CD4-positive, CD25-positive, alpha-beta regulatory T cell (primary cell): ENCODE measurements at places on chromosomes 11 and 22. TPM values are rescaled to one million over a fixed set of nuclear protein-coding genes. Genes with fewer than 3 reads are reported as not detected.

FIBP gene
- total RNA-seq: 29.8 TPM

CHST1 gene
- total RNA-seq: 0.47 TPM

EMSY gene
- total RNA-seq: 43.4 TPM

RAB36 gene
- 0.17 TPM for total RNA-seq

GPHA2 gene
- total RNA-seq: not detected

BTG4 gene
- not detected for total RNA-seq

SCGB1D2 gene
- total RNA-seq: not detected

C11orf91 gene
- total RNA-seq: not detected

MFRP gene
- total RNA-seq: not detected

TIMM10B gene
- total RNA-seq: 49.8 TPM

ZDHHC8 gene
- 76.7 TPM for total RNA-seq

GRCh38 chr11:94787801-94788200 lies 19.6 kb downstream of the AMOTL1 start:
- no peak for DNase-seq
- peaks cover 17% of the 10 kb centered on the region for H3K27me3 ChIP-seq
- no peak overlapping the region for H3K27ac ChIP-seq

- H3K4me3 ChIP-seq: no peak overlapping the region
- no peak overlapping the region for H3K27ac ChIP-seq
- H3K36me3 ChIP-seq: no peaks in the 10 kb centered on the region
- DNase-seq: no peak
- no peaks in the 10 kb centered on the region for H3K4me1 ChIP-seq
- no peaks in the 10 kb centered on the region for H3K27me3 ChIP-seq
Observed at GRCh38 chr22:43302531-43303041, 40.6 kb downstream of the SCUBE1 start.

- H3K36me3 ChIP-seq: peaks cover 46% of the 10 kb centered on the region
- no peak for DNase-seq
- no peaks in the 10 kb centered on the region for H3K27me3 ChIP-seq
- H3K4me3 ChIP-seq: no peak overlapping the region
- no peaks in the 10 kb centered on the region for H3K4me1 ChIP-seq
- H3K27ac ChIP-seq: no peak overlapping the region
Observed at GRCh38 chr11:74070723-74071492, 62.0 kb upstream of the UCP3 start.

GRCh38 chr22:50310949-50311444 lies 3.6 kb upstream of the PLXNB2 start:
- no peak overlapping the region for H3K27ac ChIP-seq
- DNase-seq: no peak
- H3K36me3 ChIP-seq: no peaks in the 10 kb centered on the region
- H3K27me3 ChIP-seq: no peaks in the 10 kb centered on the region

- no peak overlapping the region for H3K4me3 ChIP-seq
- H3K4me1 ChIP-seq: no peaks in the 10 kb centered on the region
- no peak for DNase-seq
- H3K36me3 ChIP-seq: no peaks in the 10 kb centered on the region
- no peak overlapping the region for H3K27ac ChIP-seq
- H3K27me3 ChIP-seq: peaks cover 2% of the 10 kb centered on the region
Observed at GRCh38 chr11:59777104-59777503, 21.9 kb downstream of the STX3 start.

GRCh38 chr11:84691830-84692229 lies 935.3 kb downstream of the DLG2 start:
- DNase-seq: no peak
- no peaks in the 10 kb centered on the region for H3K36me3 ChIP-seq
- H3K27me3 ChIP-seq: no peaks in the 10 kb centered on the region
- no peaks in the 10 kb centered on the region for H3K4me1 ChIP-seq
- no peak overlapping the region for H3K4me3 ChIP-seq

DNA sequence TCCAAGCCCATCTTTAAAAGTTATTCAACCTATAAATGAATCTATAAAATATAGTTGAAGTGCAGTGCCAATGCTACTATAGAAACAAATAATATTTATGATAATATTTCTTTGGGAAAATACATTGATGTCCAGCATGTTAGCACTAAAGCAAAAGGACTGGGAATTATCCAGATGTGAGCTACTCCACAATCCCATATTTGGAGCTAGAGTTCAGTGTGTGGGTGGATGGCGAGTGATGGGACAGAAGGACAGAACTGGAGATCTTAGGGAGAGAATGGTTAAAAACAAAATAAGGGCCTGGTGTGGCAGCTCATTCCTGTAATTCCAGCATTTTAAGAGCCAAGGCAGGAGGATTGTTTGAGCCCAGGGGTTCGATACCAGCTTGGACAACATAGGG lies 216.8 kb downstream of the TMEM135 start:
- no peak overlapping the region for H3K4me3 ChIP-seq
- DNase-seq: no peak
- H3K36me3 ChIP-seq: no peaks in the 10 kb centered on the region
- no peaks in the 10 kb centered on the region for H3K4me1 ChIP-seq
- H3K27ac ChIP-seq: no peak overlapping the region

DNA sequence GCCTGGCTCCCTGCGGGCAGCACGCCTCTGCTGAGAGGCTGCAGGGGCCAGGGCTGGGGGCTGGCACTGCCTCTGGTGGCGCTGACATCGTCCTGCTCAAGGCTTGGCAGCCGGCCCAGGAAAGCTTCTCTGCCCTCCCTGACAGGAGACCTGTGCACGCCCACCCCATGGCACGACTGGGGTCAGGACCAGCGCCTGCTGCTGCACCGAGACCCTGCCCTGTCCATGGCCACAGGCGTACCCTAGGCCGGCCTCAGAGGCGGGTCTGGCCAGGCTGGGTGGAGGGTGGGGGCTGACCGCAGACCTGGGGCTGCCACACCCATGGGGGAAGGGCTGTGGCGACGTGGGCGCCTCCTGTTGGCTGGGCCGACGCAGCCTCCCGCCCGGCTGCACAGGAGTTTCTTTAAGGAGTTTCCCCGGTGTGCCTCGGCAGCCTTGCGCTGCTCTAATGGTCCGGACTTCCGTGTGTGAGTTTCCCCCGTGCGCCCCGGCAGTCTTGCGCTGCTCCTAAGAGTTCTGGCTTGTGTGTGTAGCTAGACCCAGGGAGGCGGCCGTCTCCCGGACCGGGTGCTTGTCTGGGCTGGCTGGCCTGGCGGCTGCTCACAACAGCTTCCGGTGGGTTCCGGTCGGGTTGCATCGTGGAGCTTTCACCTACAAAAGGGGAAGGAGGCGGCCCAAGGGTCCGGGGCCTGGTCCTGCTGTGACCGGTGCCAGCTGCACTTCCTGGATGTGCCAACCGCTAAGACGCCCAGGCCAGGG lies 4.6 kb downstream of the TRABD start:
- H3K4me1 ChIP-seq: peaks cover 75% of the 10 kb centered on the region
- H3K27ac ChIP-seq: peak overlapping the region; percentile 97
- peak overlapping the region; percentile 59 for H3K4me3 ChIP-seq
- no peaks in the 10 kb centered on the region for H3K27me3 ChIP-seq
- peaks cover 11% of the 10 kb centered on the region for H3K36me3 ChIP-seq

GRCh38 chr11:16335236-16335962 lies 20.9 kb downstream of the SOX6 start:
- H3K4me1 ChIP-seq: no peaks in the 10 kb centered on the region
- no peak overlapping the region for H3K4me3 ChIP-seq
- H3K36me3 ChIP-seq: no peaks in the 10 kb centered on the region
- no peak for DNase-seq
- H3K27me3 ChIP-seq: no peaks in the 10 kb centered on the region

DNA sequence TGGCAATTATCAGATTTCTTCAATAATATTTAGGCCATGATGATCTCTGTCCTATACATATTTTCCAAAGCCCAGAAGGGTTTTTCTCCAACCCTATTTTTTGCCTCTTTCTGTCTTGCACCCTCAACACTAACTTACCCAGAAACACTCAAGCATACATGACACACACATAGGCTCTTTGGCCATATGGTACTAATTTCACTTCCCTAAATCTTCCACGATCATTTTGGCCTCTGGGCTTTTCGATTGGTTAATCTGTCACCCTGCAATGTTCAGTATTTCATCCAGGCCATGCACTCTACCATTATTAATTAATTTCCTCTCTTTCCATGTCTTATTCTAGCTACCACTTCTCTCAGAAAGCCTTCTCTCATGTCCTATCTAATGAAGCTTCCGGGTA lies 59.8 kb downstream of the LUZP2 start:
- no peaks in the 10 kb centered on the region for H3K36me3 ChIP-seq
- H3K27ac ChIP-seq: no peak overlapping the region
- no peaks in the 10 kb centered on the region for H3K27me3 ChIP-seq
- no peaks in the 10 kb centered on the region for H3K4me1 ChIP-seq
- no peak overlapping the region for H3K4me3 ChIP-seq

DNA sequence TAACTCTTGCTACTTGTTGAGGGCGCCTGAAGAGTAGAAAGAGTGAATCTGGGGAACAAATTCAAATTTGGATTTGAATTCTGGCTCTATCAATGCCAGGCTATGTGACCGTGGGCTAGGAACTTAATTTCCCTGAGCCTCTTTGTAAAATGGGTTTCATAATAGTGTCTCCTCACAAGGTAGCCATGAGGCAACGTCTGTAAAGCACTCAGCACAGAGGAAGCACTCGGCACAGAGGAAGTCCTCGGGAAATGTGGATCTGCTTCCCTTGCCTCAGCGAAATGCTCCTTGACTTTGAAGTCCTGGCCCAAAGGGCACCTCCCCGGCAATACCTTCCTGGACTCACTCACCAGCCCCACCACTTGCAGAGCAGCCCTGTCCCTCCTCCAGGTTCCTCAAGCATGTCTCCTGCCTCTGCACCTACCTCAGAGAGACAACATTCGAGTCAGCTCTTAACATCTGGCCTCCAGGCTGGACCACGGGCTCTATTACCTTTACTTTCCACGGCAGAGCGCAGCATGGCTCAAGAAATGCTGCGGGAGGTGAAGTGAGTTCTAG lies 17.7 kb downstream of the CD6 start:
- peak overlapping the region; percentile 19 for H3K4me3 ChIP-seq
- peaks cover 35% of the 10 kb centered on the region for H3K36me3 ChIP-seq
- DNase-seq: no peak
- H3K4me1 ChIP-seq: peaks cover 71% of the 10 kb centered on the region
- peak overlapping the region; percentile 89 for H3K27ac ChIP-seq

GRCh38 chr11:63667995-63668795 lies 3.0 kb downstream of the ATL3 start:
- H3K36me3 ChIP-seq: no peaks in the 10 kb centered on the region
- peaks cover 21% of the 10 kb centered on the region for H3K4me1 ChIP-seq
- DNase-seq: no peak
- H3K4me3 ChIP-seq: no peak overlapping the region

DNA sequence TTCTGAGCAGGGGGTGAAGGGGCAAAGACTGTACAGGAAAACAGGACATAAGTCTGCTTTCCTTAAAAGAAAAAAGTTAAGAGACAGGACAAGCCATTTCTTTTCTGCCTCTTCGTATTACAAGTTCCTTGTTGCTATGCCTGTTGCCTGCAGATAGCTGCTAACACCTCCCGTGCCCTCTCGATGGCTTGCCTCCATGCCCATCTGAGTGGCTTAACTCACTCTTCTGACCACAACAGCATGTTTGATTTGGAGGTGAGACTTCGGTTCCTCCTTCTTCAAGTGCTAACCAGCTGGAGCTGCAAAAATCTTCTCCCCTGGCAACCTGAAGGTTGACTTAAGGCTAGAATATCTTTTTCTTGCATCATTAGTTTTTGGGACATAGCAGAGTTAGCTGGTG lies 103.1 kb downstream of the PRR5L start:
- H3K4me3 ChIP-seq: no peak overlapping the region
- H3K4me1 ChIP-seq: no peaks in the 10 kb centered on the region
- no peaks in the 10 kb centered on the region for H3K36me3 ChIP-seq

DNA sequence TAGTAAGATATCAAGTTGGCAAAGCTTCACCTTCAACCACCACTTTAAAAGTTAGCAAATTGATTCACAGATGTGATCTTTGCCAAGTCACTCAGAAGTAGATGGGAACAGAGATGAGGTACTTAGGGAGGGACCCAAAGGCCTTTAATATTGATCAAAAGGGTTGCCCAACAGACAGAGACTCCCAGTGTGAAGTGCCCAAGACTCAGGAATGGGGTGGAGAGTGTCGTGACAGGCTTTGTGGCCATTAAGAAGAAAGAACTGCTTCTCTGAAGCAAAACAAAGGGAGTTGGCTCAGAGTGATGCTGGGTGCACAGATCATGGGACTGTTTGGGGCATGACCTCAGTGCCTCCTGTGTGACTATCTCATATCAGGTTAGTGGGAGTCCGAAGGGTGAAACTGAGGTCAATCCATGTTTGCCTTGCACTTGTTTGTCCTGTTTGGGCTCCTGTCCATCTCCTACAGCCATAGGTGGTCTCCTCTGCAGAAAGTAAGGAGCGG lies 132.3 kb downstream of the APIP start:
- no peaks in the 10 kb centered on the region for H3K36me3 ChIP-seq
- DNase-seq: no peak
- peaks cover 11% of the 10 kb centered on the region for H3K27me3 ChIP-seq
- no peaks in the 10 kb centered on the region for H3K4me1 ChIP-seq

- no peak overlapping the region for H3K27ac ChIP-seq
- no peaks in the 10 kb centered on the region for H3K36me3 ChIP-seq
- no peaks in the 10 kb centered on the region for H3K4me1 ChIP-seq
- no peak for DNase-seq
- peaks cover 4% of the 10 kb centered on the region for H3K27me3 ChIP-seq
Observed at GRCh38 chr11:82747471-82747870, 13.8 kb upstream of the FAM181B start.

GRCh38 chr22:33455036-33455435 lies 396.9 kb upstream of the SYN3 start:
- H3K27me3 ChIP-seq: no peaks in the 10 kb centered on the region
- no peaks in the 10 kb centered on the region for H3K36me3 ChIP-seq
- H3K27ac ChIP-seq: no peak overlapping the region
- no peaks in the 10 kb centered on the region for H3K4me1 ChIP-seq

DNA sequence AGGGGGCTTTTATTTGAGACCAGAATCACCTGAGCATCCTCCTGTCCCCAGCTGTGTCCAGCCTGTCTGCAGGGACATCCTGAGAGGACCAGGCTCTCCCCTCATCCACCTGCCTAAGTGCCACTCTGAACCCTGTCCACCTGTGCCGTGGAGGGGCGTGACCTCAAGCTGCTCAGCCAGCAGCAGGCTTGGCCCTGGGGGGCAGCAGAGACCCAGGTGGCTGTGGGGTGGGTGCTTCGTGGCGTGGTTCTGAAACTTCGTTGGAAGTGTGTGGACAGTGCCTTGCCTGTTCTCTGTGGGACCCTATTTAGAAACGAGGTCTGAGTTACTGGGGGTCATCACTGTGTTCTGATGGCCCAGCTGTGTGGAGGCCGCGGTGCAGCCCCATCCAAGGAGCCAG lies 72.7 kb downstream of the LRP5 start:
- no peaks in the 10 kb centered on the region for H3K4me1 ChIP-seq
- no peaks in the 10 kb centered on the region for H3K27me3 ChIP-seq

GRCh38 chr22:31942091-31942490 lies 2.2 kb upstream of the YWHAH start:
- H3K27ac ChIP-seq: no peak overlapping the region
- no peak overlapping the region for H3K4me3 ChIP-seq
- DNase-seq: no peak

- no peaks in the 10 kb centered on the region for H3K4me1 ChIP-seq
- DNase-seq: no peak
- no peaks in the 10 kb centered on the region for H3K36me3 ChIP-seq
- H3K27me3 ChIP-seq: no peaks in the 10 kb centered on the region
- H3K4me3 ChIP-seq: no peak overlapping the region
- no peak overlapping the region for H3K27ac ChIP-seq
Observed at GRCh38 chr11:94305146-94305545, 766 bp downstream of the IZUMO1R start.

- no peaks in the 10 kb centered on the region for H3K36me3 ChIP-seq
- H3K27me3 ChIP-seq: peaks cover 2% of the 10 kb centered on the region
- H3K4me3 ChIP-seq: no peak overlapping the region
- no peak overlapping the region for H3K27ac ChIP-seq
Observed at GRCh38 chr22:25970999-25971811, 198.1 kb upstream of the SEZ6L start.
